Stimulated activated naive CD8-positive, alpha-beta T cell treated with anti-CD3 and anti-CD28 coated beads, Interleukin-15, amount 100 ng/mL, for 72 hours (primary cell): ENCODE measurements at places on chromosomes 4 and X.

DNA sequence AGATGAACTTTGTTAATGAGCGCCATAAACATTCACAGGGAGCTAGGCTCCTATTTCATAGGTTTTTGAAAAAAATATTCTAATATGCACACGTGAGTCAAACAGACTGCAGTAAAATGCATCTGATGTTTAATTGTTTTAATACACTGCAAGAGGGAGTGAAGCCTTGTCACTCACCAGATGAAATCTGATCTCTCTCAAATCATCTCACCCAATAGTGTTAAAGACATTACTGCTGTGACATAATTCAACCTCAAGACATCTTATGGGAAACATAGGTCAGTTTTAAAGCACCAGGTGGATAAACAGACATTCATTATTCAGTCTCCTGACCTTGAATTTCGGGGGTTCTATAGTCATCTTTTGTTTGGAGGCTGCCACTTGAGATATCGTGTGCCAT, 148.3 kb downstream of the MAML3 start:
- DNase-seq = no peak

DNA sequence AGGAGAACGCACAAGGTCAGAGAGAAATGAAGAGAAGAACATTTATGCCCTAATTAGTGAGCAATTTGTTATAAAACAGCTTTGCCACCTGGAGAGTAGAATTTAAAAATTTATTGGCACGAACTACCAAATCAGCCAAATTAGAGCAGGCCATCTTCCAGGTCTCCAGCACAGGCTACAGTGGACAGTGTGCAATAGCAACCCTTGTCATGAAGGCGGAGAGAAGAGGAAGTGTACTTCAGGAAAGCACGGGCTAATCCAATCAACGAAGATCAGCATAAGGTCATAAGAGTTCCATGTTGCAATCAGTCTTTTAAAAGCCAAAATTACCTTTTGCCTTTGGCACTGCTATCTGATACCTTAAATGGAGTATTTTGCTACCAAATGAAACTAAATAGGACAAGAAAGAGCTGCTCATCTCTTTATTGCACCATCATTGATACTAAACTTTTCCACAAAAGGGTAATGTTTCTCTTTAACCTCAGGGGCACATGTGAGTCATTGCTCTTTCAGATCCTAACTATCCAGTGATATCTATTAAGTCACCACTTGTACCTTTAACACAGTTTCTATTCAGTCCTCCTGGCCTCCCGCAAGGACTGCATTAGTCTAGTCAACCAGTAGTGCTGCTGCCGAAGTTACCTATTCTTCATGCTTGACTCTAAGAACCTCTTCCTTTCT, 19.9 kb downstream of the ANK2 start:
- DNase-seq = no peak

GRCh38 chr4:978957-979701, 5.8 kb upstream of the DGKQ start:
- DNase-seq = no peak

GRCh38 chrX:129239371-129239770, 283.9 kb downstream of the SMARCA1 start:
- no peak for DNase-seq

DNA sequence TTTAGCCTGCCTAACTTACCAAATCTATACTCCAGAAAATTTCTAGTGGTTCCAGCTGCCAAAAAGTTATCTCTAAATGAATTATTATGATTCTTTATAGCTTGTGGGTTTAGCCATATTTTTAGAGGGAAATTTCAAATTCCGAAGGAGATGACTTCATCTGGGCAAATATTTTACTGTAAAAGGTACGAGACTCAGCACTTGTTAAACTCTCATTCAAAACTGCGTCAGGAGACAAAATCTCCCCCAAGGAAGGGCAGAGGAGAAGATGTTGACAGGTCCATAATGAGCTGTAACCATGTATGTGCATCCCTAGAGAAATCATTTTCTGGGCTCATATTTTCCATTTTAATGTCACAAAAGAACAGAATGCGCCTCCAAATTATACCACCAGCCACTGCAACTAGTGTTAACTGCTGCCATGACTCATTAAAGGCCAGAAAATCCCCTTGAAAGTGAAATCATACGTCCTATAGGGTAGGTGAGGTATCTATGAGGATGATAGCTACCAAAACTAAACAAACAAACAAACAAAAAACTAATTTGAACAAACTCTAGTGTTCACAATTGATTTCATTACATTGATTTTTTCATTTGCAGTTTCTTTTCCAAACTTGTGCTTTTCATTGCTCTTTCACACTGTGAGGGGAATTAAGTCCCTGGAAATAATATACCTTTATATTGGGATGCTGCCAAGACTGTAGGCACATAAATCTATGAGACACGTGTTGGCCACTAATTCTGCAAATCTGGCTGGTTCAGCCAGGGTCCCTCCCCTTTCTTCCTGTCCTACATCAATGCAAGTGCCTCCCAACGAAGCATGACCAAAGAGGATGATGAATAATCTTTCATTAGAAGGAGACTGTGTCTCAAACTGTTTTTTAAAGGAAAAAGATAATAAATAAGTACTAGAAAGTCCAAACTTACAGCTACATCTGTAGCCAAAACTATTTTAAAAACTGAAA, 85.8 kb downstream of the ARHGAP6 start:
- DNase-seq = no peak

DNA sequence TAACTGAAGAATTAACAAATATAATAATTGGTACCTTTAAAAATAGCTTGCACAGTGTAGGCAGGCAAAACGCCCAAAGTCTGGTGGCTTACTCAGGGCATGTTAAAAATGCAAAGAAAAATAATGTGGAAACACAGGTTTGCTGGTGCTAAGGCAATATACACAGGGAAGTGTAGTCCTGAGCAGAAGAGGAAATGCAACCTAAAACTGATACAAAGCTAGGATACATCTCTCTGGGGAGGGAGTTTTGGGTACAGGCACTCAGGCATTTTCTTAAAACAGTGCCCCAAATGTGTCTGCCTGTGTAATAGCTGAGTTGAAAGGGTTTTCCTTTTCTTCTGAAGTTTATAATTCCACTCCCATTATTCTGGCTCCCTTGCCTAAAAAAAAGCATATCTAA, 47.4 kb downstream of the TMPRSS11E start:
- no peak for DNase-seq
